MCF 10A (cell line): ENCODE measurements at places on chromosomes 2 and 18.

DNA sequence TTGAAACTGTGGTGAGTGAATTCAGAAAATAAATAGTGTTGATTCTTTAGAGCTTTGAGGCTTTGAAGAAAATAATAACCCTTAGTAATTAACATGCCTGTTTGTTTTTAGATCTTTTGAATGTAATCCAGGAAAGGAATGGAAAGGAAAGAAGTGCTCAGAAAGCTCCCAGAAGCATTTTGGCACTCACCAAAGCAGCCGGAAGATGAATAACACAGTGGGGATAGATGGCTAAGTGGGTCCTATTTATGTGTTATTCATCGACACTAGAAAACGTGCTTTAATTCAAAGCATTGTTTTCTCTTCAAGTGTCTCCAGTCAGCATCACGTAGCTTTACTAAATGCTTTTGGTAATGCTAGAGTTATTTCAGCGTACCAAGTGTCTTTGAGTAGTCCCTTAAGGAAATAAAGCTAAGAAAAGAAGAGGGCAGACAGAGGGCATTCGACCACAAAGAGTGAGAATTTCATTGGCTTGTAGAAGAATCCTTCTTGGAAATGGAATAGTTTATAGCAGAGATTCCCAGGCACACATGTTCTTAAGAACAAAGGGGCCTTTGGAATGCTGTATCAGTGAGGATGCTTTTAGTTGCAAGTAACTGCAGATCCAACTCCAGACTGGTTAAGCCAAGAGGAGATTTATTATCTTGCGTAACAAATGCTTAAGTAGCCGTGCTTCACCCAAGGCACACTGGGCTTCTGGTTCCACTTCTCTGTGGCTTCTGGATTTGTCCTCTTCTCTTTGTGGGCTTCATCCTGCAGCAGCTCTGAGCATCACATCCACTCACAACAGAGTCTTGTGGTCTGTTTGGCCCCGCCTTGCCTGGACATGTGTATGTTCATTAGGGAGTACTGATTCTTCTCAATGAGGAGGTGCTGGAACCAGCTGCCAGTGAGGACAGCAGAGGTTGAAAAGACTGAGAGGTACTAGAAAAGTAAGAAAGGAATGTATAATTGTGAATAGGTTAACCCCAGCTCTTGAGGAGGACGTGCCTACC lies 63.6 kb upstream of the LTBP1 start:
- DNase-seq, result no peak

DNA sequence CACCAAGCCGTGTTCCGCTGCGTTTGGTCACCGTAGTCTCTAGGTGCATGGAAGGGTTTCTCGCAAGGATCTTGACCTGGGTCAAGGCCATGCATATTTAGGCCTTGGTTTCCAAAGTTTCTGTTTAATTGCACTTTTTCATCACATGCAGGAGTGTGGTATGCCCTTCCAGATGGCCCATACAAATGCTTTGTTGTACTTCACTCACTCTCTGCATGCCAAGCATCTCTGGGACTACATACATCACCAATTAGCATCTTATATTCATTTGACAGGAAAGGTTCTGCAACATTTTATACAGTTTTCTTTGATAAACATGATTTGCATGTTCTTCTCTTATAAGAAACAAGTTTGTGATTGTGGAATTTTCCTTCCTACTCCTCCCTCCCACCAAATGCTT lies 132.8 kb upstream of the KLHL14 start:
- DNase-seq, result no peak

- DNase-seq, result peak; percentile 82
Measured at GRCh38 chr18:22300665-22301636, 116.8 kb downstream of the CTAGE1 start.

- no peak for DNase-seq
Measured at GRCh38 chr2:128500138-128500800, 181.6 kb upstream of the HS6ST1 start.

- DNase-seq, result peak; percentile 25
Measured at GRCh38 chr2:98175811-98176210, 88.8 kb downstream of the VWA3B start.

- no peak for DNase-seq
Measured at GRCh38 chr2:212330263-212330662, 208.3 kb downstream of the ERBB4 start.

- DNase-seq, result no peak
Measured at GRCh38 chr2:49359721-49360406, 205.5 kb upstream of the FSHR start.

GRCh38 chr2:105873721-105874120 lies 129.0 kb downstream of the NCK2 start:
- DNase-seq, result peak; percentile 80

- peak; percentile 39 for DNase-seq
Measured at GRCh38 chr2:99256677-99257076, 1.2 kb upstream of the LYG2 start.

DNA sequence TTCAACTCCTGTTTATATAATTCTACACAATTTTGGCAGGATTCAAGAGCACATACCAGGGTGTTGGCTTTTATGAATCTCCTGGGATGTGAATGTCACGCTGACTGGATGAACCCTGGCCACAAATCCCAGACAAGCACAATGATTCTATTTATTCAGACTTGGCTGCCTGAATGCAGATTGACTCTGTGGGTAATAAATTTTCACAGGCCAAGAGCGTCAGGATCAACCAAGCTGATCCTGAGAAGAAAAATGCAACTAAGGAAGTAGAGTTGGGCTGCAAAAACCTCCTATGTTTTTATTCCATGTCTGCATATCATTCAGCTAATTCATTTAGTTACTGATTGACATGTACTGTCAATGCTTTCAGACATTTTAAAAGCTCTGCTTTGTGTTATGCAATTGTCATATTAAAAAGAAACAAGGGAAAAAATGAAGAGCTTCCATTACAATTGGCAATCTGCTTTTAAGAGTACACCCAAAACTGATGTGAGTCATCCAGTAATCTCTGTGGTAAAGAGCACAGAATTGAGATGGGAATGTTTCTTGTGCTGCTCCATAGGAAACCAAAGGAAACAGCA lies 173.0 kb upstream of the REV1 start:
- DNase-seq, result peak; percentile 60

DNA sequence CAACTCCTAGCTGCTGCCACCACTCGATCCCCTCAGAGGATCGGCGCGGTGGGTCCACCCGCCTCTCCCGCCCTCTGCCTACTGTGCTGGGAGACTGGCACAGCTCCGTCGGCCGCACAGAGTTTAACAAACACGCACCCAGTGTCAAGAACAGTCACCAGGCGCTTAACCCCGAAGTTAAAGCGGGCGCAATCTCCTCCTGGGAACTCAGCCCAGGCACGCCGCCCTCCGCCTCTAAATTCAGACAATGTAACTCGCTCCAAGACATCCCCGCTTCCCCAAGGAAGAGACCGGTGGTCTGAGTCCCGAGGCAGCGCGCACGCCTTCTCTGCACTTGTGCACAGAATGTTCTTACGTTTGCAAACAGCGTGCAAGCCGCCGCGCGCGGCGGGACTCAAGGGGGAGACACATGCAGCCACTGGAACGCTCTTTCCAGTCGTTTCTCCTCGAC lies 533 bp downstream of the CXCR4 start:
- peak; percentile 26 for DNase-seq

- no peak for DNase-seq
Measured at GRCh38 chr2:24761866-24762265, 31.3 kb downstream of the PTRHD1 start.

DNA sequence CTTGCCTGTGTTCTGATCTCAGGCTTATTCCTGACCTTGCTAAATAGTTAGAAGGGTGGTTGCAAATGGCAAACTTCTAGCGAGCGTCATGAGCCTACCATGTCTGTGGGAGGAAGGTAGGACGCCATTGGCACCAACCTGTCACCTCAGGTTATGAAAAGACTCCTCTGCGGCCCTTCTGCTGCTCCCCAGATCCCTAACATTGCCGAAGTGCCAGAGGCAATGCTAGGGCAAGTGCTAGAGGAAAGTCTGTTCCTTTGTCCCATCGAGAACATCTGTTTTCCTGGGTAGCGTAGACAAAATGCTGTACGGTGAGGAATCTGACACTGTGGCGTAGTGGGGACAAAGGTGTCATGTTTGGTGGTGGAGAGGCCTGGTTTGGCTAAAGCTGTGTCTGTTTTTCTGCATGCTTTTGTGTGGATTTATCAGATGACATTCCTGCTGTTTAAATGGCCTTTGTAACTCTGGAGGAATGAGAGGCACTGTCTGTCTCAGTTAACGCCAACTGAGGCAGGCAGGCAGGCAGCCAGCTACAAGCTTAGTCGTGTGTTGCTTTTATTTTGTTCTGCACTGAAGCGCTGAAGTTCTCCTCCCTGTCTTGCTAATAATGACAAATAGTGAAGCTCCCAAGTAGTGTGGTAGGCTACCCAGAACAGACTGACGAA lies 94.1 kb downstream of the PRPF40A start:
- DNase-seq, result no peak

DNA sequence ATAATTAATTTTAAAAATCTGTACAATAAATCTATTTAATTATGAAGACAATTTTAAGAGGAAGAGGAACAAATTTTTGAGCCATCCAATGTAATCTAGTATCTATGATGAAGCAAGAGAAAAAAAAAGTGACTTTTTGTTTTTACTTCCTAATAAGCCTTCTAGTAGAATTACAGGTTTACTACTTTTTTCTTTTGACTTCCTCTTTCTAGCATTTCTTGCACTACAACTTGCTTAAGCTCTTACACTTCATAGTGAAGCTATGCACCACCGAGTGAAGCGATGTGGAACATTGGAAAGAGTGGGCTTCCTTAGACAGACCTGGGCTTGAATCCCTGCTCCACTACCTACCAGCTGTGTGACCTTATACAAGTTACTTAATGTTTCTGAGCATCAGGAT lies 2.1 kb downstream of the SERPINB2 start:
- DNase-seq, result no peak

GRCh38 chr2:199979398-199979797 lies 24.0 kb downstream of the MAIP1 start:
- DNase-seq, result no peak

- DNase-seq, result no peak
Measured at GRCh38 chr18:77632758-77633157, 383.1 kb downstream of the GALR1 start.

GRCh38 chr2:233075141-233075965 lies 15.2 kb downstream of the INPP5D start:
- DNase-seq, result no peak

GRCh38 chr18:36532394-36532793 lies 234.9 kb downstream of the FHOD3 start:
- peak; percentile 71 for DNase-seq

DNA sequence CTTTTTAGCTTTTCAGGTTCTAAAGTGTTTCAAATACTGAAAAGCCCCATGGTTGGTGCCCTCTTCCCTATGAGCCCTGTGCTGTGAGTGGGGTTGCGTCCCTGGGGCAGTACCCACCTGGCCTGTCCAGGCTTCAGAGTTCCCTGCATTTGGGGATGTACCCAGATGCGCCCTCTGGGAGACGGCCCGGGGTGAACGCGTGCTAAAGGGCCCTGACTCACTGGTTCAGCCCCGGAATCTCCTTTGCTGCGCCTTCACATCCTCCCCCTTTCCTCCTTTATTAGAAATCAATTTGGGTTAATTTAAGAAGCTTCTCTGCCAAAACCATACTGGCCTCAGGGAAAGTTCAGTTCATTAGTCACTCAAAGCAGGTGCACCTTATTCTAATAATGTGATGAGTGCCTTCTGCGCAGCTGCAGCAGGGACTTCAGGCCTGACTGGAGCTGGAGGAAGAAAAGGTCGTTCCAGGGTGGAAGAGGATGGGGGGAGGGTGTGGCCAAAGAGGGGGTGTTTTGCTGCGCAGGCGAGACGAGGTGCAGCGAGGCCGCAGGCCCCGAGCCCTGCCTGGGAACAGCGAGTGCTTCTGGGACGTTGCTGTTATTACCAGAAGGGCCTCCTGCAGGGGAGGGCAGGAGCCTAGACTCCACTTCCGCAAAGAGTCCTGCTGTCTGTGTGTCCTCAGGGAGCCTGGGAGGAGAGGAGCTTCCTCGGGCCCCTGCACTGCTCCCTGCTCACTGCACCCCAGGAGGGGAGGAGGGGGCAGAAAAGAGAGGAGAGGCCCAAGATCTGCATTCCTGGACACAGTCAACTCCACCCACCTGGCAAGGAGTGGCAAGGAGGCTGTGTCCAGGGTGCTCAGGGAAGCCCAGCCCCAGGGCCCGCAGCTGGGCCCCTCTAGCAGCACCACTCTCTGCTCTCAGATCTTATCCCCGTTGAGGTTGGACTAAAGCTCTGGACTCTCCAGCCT lies 223.2 kb upstream of the PXDN start:
- no peak for DNase-seq

GRCh38 chr2:112691881-112692281 lies 28.9 kb upstream of the NT5DC4 start:
- peak; percentile 39 for DNase-seq

DNA sequence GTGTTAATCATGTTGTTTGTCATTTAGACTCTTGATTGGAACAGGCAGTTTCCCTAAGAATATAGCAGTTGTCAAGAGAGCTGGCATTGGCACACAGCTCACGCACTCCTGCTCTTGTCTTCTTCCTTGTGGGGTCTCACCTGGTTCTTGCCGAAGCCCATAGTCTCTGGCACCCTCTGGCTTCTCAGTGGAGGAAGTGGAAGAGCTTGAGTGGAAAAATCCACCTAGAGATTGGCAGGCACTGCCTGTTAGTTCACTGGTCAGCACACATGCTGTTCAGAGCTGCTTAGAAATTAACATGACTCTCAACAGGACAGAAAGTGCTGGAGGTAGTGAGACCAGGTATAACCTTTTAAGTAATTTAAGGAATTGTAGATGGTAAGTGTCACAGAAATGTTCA lies 28.3 kb downstream of the SCTR start:
- DNase-seq, result no peak

- no peak for DNase-seq
Measured at GRCh38 chr2:239540174-239540573, 139.4 kb upstream of the HDAC4 start.

DNA sequence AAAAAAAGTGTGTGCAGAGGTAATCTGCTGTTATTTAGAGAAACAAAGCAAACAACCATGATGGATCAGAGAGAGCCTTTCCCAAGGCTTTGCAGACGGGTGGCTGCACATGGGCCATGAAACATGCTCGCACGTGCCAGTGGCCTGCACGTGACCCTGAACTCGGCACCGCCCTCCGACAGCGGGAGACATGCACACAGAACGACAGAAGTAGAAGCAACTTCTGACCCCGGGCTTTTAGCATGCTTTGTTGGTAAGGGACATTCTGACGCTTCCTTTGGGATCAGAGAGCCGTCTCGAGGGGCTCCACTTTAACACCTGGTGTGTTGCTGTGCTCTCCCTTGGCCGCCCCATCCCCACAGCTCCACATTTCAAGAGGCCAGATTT lies 112.5 kb downstream of the KCNF1 start:
- no peak for DNase-seq

- peak; percentile 8 for DNase-seq
Measured at GRCh38 chr2:120103723-120104467, 91.0 kb downstream of the EPB41L5 start.
